Inflammatory macrophage treated with lipopolysaccharide for 1 hour (primary cell): ENCODE measurements at places on chromosomes 6 and 20.
A peak's percentile ranks its signal among the peaks of the same experiment; 100 is the strongest.

DNA sequence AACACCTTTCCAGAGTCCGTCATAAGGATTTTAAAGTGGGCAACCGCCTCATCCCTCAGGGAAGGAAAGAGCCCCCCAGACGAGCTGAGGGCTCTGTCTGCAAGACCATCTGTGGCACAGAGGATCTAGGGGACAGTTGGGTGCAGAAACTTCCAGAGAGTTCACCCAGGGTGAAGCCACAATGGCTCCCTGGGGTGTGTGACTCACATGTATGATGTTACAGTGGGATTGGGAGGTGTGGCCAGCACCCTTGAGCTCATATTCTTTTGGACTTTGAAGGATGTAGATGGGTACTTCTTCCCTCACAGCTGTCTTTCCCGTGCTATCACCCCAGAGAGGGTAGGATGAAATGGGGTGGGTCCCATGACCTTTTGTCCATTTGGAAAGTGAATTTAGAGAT lies 95.5 kb downstream of the NCR2 start:
- DNase-seq: peak; percentile 18

DNA sequence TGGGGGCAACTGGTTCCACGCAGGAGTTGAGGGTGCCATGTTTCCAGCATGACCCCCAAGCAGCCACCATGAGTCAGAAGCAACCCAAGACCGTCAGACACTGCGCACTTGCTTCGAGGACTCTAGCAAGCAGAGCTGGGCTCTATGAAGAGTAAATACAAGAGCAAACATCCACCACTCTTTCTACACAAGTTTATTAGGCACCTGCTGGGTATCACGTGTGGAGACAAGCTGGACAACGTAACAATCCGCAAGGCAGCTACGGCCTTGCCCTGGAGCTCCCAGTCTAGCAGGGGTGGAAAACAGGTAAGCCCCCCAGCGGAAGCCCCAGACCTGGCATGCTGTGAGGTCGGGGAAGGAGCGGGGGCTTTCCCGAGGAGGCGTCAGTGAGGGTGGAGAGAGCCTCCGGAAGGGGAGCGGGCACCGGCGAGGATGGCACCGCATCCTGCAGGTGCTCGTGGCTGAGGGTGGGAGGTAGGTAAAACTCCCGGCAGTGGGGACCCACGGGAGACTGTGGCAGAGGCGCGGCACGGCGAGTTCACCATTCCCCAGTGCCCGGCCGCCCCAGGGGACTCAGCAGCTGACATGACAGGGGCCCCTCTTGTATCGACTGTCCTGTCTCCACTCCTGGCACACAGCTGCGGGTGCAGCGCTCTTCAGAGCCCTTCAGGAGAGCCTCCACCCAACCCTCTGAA lies 33.6 kb downstream of the GNAS-AS1 start:
- DNase-seq: no peak

DNA sequence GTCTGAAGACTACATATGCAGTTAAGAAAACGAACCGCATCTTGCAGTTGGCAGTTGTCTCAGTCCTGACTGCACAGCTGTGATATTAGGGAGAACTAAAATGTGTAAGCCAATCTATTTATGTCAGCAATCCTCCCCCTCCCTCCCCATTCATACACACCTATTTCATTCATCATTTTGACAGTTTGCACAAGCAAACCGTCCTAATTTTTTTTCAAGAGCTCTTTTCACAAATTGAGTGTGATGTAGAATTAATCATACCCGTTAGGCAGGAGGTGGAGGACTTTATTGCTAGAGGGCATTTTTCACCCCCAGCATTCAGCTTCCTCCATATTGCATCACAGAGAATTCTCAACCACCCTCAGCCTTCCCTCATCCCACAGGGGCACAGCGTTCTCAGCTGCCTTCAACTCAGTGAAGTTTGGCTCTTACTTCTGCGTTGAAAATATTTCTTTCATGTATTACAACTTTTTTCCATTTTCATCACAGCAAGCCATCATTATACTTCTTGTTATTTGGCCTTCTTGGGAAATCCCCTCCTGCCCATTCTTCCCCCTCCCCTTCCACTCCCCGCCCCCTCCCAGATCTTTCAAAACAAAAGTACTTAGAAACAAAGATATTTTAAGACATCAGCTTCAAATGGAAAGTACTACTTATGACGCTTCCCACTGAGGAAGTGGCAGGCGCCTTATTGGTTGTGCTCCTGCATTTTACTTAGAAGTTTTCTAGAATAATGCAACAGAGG lies 37.5 kb downstream of the NOX3 start:
- DNase-seq: peak; percentile 93

GRCh38 chr6:43076464-43077332 lies 584 bp downstream of the PTK7 start:
- DNase-seq: no peak

DNA sequence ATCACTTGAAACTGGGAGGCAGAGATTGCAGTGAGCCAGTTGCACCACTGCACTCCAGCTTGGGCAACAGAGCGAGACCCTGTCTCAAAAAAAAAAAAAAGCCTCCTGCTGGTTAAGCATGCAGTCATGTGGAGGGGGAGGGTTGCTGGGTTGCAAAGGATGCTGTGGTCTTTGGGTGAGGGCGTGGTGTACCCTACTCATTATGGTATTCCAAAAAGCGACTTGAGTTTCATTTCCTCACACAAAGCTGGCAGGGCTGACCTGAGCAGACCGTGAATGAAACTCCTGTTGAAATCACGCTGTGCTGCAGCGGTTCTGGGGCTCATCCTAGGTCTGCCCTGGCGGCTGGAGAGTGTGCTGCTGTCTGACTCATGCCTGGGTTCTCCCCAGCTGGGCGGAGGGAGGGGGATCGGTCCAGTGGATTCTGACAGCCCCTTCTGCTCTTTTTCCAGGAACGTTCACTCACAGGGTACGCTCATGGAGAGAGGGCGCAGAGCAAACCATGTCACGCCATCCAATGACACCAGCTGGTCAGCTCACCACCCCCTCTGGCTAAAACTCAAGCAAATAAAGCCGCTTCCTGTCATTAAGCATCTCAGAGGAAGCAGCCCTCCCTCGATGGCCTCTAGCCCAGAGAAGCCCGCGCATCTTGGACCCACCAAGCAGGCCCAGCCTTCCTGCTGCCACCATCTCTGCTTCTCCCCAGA lies 166.2 kb downstream of the SCML4 start:
- peak; percentile 64 for DNase-seq

GRCh38 chr6:118581489-118581959 lies 33.4 kb downstream of the PLN start:
- DNase-seq: peak; percentile 72

- DNase-seq: peak; percentile 51
These were observed 2.0 kb upstream of the MICA start for GRCh38 chr6:31401403-31401802.
